Naive B cell (primary cell): ENCODE measurements at places on chromosomes 4 and X.

DNA sequence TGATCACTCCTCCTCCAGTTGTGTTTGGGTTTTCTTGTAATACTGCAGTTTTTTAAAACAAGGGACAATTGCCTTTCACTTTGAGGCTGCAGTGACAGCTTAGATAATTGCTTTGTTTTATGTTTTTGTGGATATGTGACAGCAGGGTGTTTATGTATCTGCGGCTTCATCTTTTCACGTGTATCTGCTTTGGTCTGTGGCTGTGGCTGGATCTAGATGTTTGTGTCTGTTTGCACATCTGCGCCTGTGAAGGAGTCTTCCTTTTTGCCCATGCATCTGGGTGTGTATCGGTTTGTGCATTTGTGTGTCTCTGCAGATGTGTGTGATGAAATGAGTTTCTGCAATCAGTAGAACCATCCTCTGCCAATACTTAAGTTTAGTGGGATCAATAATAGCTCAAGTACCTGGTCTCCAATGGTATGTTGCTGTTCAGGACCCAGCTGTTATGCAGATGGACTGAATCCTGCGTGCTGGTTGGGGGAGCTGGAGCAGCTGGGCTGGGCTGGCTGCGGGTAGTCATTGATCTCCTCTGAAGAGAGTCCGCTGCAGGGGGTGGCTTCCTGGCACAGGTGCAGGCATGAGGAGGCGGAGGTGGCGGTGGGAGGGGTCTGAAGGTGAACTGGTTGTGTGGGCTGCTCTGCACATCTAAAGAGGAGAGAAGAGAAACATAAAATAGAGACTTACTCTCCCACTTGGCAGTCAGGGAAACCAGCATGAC, 390.3 kb downstream of the SH2D1A start:
- H3K4me3 ChIP-seq, result no peak overlapping the region
- no peaks in the 10 kb centered on the region for H3K27me3 ChIP-seq
- DNase-seq, result no peak
- no peak overlapping the region for H3K27ac ChIP-seq
- H3K4me1 ChIP-seq, result no peaks in the 10 kb centered on the region

DNA sequence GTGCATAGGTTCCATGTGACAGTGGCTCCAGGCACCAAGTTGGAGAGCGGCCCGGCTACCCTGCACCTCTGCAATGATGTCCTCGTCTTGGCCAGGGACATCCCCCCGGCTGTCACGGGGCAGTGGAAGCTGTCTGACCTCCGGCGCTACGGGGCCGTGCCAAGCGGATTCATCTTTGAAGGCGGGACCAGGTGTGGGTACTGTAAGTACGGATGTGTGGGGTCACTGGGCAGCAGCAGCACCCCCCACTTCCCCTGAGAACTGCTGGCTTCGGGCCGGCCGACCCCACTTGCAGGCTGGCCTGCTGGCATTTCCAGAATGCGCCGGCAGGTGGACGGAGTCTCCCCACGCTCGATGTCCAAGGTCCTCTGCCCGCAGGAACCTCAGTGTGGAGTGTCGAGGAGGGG, 13.2 kb downstream of the DOK7 start:
- H3K36me3 ChIP-seq, result no peaks in the 10 kb centered on the region
- no peak for DNase-seq
- peaks cover 11% of the 10 kb centered on the region for H3K4me1 ChIP-seq
- no peak overlapping the region for H3K4me3 ChIP-seq

- H3K27me3 ChIP-seq, result no peaks in the 10 kb centered on the region
- H3K4me3 ChIP-seq, result no peak overlapping the region
- no peaks in the 10 kb centered on the region for H3K36me3 ChIP-seq
- DNase-seq, result no peak
- no peaks in the 10 kb centered on the region for H3K4me1 ChIP-seq
Observed at GRCh38 chr4:94160774-94161173, 46.9 kb upstream of the SMARCAD1 start.

- no peak overlapping the region for H3K4me3 ChIP-seq
- H3K27ac ChIP-seq, result no peak overlapping the region
- no peaks in the 10 kb centered on the region for H3K27me3 ChIP-seq
- H3K36me3 ChIP-seq, result no peaks in the 10 kb centered on the region
- peaks cover 5% of the 10 kb centered on the region for H3K4me1 ChIP-seq
- DNase-seq, result no peak
Observed at GRCh38 chr4:79209822-79210635, 115.8 kb downstream of the NAA11 start.

GRCh38 chr4:108030332-108030731, 40.6 kb downstream of the HADH start:
- peaks cover 27% of the 10 kb centered on the region for H3K36me3 ChIP-seq
- DNase-seq, result peak; percentile 7
- no peak overlapping the region for H3K27ac ChIP-seq
- H3K4me3 ChIP-seq, result no peak overlapping the region
- H3K4me1 ChIP-seq, result no peaks in the 10 kb centered on the region

GRCh38 chrX:3178329-3178728, 137.1 kb downstream of the ARSF start:
- H3K4me3 ChIP-seq, result no peak overlapping the region
- no peak overlapping the region for H3K27ac ChIP-seq
- no peaks in the 10 kb centered on the region for H3K27me3 ChIP-seq
- no peaks in the 10 kb centered on the region for H3K36me3 ChIP-seq

DNA sequence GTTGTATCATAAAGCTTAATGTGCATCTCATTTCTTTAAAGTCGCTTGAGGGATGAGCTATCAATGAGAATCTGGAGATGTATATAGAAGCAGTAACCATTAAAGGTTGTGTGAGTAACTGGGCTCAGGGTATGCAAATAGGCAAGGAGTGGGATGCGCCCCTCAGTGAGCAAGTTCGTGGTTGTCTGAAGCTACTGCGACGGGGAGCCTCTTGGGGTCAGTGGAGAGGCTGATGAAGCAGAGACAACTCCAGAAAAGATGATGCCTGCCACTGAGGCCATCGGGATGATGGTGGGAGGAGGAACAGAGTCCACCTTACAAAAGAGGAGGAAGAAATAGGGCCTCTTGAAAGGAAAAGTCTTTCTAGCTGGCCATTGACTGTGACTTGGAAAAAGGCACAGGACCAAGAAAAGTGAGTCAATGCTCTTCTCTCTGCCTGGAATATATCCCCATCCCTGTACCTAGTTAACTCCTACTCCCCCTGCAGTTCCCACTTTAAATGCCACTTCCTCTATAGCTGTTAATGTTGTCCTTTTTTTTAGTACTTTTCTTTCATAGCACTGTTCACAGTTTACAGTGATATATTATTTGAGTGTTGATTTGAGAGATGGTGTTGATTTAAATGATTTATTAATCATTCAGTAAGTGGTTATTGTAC, 51.4 kb upstream of the LSM6 start:
- H3K4me1 ChIP-seq, result peaks cover 7% of the 10 kb centered on the region
- no peak overlapping the region for H3K27ac ChIP-seq
- H3K27me3 ChIP-seq, result peaks cover 16% of the 10 kb centered on the region
- no peak for DNase-seq
- H3K36me3 ChIP-seq, result no peaks in the 10 kb centered on the region

GRCh38 chr4:108172753-108173598, 4.2 kb upstream of the LEF1 start:
- H3K36me3 ChIP-seq, result peaks cover 10% of the 10 kb centered on the region
- H3K27ac ChIP-seq, result no peak overlapping the region
- H3K27me3 ChIP-seq, result peaks cover 52% of the 10 kb centered on the region
- peak overlapping the region; percentile 96 for H3K4me3 ChIP-seq

GRCh38 chr4:68885545-68885944, 66.1 kb downstream of the UGT2A3 start:
- no peaks in the 10 kb centered on the region for H3K4me1 ChIP-seq
- no peak for DNase-seq
- H3K27me3 ChIP-seq, result no peaks in the 10 kb centered on the region
- H3K4me3 ChIP-seq, result no peak overlapping the region
- H3K36me3 ChIP-seq, result no peaks in the 10 kb centered on the region
- no peak overlapping the region for H3K27ac ChIP-seq

DNA sequence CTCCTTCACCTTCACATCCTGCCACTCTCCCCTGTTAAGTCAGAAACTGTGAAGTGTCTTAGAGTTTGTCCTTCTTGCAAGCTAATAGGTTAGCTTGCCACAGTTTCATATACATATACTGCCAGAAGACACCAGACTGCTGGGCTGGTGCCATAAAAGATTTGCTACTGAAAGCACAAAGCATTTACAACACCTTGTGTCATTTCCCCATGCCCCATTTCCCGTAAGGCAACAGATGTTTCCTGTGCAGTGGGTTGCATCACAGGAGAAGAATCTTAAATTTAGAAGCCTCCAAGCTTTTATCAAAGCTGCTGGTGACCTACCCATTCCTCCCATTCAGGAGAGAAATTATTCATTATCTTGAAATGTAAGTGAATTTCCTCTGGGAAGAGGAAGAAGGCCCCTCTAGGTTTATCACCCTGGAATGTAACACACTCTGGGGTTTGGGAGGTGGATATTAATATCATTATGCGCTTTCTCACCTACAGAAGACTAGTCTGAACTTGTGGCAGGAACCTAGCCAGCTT, 34.5 kb upstream of the RAB33B start:
- no peaks in the 10 kb centered on the region for H3K27me3 ChIP-seq
- H3K4me3 ChIP-seq, result no peak overlapping the region
- H3K4me1 ChIP-seq, result peaks cover 34% of the 10 kb centered on the region
- DNase-seq, result peak; percentile 59
- H3K27ac ChIP-seq, result peak overlapping the region; percentile 86
- H3K36me3 ChIP-seq, result peaks cover 9% of the 10 kb centered on the region

DNA sequence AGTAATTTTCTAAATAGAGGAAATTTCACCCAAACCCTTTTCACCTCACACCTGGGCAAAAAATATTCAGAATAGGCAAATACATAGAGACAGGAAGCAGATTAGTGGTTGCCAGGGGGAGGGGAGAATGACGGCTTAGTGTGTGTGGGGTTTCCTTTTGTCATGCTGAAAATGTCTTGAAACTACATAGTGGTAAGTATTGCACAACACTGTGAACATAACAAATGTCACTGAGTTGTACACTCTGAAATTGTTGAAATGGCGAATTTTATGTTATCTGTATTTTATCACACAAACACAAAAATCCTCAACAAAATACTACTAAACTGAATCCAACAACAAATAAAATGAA, 60.7 kb upstream of the PLAC1 start:
- H3K4me1 ChIP-seq, result no peaks in the 10 kb centered on the region
- no peak for DNase-seq
- peaks cover 9% of the 10 kb centered on the region for H3K27me3 ChIP-seq
- no peak overlapping the region for H3K27ac ChIP-seq
- H3K36me3 ChIP-seq, result no peaks in the 10 kb centered on the region
